ENCODE measurements at places on chromosomes 11 and 22.
A peak's percentile ranks its signal among the peaks of the same experiment; 100 is the strongest.

- DNase-seq: peak; percentile 99
These were observed 17.8 kb upstream of the FXYD2 start for GRCh38 chr11:117842131-117842941.

- DNase-seq: no peak
These were observed 640.9 kb downstream of the BRD1 start for GRCh38 chr22:49186762-49187161.

- no peak for DNase-seq
These were observed 61.6 kb downstream of the RBFOX2 start for GRCh38 chr22:35967046-35967397.

- no peak for DNase-seq
These were observed 143.6 kb upstream of the TRPC6 start for GRCh38 chr11:101727451-101727850.

DNA sequence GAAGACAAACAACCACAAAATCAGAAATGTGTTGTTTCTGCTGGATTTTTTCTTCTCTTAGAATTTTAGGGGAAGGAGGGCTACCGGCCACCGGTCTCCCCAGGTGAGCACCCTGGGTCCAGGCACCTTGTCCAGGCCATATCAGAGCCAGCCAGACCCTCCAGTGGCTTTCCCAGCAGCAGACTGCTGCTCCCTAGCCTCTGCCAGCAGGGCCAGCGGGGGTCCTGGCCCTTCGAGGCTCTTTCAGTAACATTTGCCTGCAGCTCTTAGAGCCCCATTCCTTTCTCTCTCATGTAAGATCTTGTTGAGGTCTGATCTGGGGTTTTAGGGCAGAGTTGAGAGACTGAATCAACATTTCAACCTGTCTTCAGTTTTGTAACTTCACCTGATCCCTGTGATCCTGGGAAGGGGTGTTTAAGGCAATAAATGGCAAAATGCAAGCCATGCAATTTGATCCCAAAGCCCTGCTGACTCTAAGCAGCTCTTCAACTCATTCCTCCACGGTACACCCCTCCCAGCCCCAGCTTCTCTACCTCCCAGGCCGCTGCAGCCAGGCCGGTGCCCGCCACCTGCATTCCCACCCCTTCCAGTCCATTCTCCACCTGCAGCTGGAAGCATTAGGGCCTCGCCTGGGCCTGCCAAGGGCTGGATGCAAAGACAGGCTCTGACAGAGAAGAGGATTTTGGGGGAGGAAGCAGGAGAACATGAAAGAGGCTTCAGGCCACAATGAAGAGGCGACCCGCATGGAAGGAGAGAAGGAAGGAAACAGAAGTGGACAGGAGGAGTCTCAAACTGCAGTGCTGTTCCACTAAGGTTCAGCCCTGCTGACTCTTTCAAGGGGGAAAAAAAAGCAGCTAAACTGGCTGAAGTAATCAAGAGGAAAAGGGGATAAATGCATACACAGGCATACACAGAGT, 113.0 kb upstream of the FGF3 start:
- DNase-seq: no peak

DNA sequence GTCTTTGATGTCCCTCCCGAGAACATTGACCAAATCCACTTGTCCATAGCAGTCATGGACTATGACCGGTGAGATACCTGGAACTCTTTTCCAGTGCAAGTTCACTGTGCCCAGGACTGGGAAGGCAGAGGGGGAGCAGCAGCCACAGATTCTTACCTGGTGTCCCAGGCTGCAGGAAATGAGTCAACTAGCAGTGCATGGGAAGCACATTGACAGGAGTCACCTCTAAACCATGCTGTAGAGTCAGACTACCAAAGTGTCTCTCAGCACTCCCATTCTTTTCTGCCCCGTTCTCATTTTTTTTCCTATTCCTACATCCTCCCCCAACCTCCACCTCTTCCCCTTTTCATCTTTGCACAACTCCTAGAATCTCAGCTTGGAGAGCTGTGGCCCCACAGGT, 67.2 kb upstream of the OLFML1 start:
- no peak for DNase-seq

GRCh38 chr11:93741882-93742226, 382 bp downstream of the C11orf54 start:
- no peak for DNase-seq

- no peak for DNase-seq
These were observed 540.3 kb downstream of the NTM start for GRCh38 chr11:131910523-131911387.

GRCh38 chr11:100635194-100635593, 51.9 kb upstream of the ARHGAP42 start:
- DNase-seq: no peak

- no peak for DNase-seq
These were observed 43.1 kb downstream of the TYR start for GRCh38 chr11:89220684-89221339.

DNA sequence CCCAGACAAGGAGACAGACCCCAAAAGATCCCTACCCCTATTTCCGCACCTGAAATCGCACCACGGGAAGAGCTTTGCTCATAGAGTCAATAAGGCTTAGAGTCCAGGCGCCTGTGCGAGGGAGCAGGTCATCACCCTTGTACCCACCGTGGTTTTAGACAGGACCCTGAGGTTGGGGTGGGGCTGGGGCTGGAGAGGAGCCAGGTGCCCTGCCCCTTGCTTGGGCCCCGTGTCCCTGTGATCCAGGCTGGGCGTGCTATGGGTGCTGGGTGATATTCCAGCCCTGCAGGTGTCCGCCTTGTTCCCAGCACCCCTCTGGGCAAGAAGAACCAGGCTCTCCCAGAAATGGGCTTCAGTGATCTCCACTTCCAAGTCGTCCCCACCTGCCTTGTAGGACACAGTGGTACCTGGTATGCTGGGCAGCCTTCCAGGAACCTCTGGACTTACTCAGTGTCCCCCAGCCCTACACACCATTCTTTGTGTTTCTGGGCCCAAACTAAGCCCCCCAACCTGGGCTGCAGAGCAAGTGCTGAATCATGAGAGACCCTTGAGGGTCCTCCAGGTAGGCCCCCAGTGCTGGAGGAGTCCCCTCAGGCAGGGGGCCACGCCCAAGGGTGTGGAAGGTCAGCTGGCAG, 4.5 kb downstream of the CD81 start:
- DNase-seq: no peak

DNA sequence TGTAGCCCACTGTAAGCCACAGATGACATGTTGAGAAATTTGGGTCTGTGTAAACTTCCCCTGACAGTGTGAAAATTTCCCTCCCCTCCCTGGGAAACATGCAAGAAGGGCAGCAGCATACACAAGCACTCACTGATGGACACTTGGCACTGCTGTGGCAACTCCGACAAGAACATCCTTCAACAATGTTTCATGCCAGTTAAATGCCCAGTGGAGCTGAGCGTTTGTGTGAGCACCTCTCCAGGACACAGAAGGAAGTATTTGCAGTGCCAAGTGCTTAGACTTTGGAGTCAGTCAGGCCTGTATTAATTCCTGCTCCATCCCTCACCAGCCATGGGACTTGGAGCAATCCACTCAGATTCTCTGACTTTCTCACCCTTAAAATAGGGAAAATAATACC, 17.7 kb downstream of the C11orf87 start:
- no peak for DNase-seq

DNA sequence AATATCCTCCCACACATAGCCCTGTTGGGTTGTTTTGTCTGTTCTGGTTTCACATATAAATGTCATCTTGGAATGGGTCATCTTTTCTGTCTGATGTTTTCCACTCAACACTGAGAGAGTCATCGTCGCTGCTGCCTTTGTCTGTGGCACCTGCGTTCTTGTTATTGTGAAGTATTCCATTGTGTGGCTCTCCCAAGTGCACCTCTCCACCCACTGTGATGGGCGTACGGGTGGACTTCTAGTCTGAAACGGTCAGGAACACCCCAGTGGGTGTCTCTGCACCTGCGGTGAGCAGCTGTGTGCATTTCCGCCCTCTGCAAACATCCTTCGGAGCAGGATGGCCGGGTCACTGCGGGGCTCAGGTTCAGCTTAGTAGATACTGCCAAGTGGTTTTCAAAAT, 34.5 kb upstream of the RTL6 start:
- no peak for DNase-seq

DNA sequence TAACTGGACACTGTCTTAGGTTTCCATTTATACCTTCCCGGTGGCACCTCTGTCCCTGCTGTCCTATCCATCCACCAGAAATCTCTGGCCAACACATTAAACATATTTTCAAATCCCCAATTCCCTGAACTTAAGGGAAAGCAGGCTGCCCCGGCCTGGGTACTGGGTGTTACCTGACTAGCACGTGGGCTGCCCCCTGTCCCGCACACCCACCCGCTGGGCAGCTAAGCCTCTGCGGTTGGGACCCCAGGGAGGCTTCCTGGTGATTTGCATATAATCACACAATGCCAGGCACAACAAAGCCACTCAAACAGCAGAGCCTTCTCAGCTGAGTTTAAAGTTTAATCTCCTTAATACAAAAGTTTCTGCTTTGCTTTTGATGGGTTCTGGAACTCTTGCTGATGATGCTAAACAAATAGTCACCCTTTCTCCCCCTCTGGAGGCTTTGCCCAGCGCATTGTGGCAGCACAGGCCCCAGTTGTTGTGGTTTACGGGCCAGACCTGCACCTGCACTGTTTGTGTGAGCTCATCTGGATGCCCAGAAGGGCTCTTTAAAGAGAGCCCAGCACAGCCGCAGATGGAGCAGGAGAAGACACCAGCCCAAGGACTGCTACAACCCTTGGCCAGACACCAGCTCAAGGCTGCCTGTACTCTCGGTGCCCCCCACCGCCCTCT, 59.9 kb upstream of the POU2AF1 start:
- DNase-seq: no peak

DNA sequence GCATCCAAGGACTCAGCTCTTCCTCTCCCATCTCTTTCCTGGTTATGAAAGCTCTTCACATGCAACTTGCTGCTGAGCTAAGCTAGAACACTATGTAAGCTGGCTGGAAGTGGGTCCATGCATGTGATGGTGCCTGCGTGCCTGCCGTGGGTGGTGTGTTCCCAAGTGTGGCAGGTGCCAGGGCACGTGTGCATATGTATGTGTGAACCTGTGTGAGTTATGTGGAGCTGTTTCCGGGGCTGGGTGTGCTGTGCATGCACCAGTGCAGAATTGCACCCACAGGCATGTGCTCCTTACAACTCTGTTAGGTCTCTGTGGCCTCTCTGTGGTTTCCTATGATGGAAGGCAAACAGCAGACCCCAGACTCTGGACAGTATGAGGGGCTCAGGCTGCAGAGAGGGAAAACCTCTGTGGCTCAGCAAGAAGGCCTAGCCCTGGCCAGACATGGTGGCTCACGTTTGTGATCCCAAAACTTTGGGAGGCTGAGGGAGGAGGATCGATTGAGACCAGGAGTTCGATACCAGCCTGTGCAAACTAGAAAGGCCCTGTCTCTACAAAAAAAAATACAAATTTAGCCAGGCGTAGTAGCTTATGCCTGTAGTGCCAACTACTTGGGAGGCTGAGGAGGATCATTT, 4.1 kb upstream of the P2RY6 start:
- no peak for DNase-seq

DNA sequence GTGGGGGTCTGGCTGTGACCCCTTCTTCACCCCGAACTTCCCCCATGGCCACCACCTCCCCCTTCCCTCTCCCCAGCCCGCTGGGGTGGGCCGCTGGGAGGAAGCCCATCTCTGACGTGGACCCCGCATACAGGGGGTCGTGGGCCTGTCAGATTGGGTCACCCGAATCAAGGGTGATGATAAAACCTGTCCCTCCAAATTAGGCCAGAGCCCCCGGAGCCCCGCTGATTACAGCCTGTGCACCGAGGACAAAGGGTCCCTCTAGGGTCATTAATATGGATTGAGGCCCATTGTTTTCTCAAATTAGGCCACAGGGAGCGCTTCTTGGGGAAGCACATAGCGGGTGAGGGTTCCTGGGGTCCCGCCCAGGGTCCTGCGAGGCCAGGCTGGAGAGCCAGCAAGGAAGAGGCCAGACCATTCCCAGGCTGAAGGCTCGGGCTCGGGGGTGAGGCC, 4.9 kb upstream of the LINC01488 start:
- DNase-seq: no peak

DNA sequence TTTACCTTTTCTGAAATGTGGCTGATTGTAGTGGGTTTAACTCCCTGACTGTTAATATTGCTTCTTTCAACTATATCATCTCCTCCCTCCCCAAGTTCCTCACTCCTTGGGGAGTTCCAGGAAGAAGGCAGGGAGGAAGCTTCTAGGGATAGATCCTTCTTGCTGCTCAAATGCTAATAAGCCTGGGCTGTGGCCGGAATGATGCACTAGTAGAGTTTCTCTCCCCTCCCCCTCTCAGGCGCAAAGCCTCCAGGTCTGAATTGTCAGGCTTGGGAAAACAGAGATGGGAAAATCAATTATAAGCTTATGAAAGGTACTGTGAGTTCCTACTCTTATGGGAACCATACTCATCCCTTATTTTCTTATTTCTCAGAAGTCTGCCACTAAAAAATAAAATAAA, 30.8 kb downstream of the FEZ1 start:
- DNase-seq: no peak

DNA sequence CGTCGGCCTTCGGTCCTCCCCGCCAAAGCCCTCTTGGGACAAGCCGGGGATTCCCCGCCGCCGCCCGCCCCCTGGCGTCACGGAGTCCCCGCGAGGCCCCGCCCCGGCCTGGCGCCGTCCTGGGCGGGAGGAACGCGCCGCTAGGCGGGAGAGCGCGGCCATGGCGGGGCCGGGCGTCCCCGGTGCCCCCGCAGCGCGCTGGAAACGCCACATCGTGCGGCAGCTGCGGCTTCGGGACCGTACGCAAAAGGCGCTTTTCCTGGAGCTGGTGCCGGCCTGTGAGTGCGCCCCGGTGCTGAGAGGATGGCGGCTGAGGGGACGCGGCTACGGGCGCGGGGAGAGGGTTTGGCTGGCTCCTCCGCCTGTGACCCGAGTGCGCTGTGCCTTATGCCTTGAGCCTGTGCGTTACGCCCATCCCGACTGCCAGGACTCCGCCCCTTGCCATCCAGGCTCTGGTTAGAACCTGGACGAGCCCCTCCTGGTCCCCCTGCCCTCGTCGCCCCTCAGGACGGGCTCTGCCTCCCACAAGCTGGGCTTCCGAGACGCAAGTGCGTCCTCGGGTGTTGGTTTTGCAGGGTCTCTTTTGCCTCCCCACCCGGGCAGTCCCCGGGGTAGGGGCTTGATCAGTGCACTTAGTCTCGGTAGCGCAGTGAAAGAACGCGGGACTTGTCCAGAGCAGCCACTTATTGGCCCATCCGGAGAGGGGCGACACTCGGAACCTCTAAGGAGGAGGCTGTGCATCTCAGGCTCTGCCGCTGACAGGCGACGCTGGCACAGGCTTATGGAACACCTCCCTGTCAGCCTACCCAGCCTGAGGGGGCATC, at the start of gene ATG16L2:
Gene ATG16L2, plus strand, starts transcription at position 126 of the 824 bp plus-strand sequence. Its CDS starts 35 bp downstream, at position 161.
- DNase-seq: peak; percentile 92

DNA sequence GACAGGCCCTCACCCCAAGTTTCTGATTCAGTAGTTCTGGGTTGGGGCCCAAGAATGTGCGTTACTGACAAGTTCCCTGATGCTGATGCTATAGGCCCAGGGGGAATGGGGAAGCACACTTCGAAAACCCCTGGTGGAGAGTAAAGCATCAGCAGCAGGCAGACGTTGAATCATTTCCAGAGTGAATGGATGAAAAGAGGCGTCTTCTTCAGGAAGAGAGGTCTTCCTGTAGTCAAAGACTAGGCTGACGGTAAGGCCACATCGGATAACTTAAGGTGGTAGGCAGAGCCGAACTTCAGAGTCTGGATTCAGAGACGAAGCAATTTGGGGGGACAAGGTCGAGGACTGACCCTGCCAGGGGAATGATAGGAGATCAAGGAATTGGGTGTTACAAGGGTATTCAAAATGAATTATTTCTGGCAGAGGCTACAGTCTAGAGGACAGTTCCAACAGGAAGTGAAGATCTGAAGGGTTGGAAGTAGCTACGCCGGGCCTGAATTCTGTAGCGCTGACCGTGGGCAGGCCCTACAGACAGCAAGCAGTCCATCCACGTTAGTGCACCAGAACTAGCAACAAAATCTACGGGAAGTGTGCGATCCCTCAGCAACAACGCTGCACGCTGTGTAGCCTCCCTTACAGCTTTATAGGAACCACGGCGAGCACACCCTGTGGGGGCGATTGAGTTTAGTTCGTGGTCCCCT, 862 bp upstream of the CENATAC start:
- peak; percentile 73 for DNase-seq

All from suppressor macrophage treated with lipopolysaccharide for 1 hour (primary cell).